ENCODE measurements at places on chromosomes 16 and 17.

DNA sequence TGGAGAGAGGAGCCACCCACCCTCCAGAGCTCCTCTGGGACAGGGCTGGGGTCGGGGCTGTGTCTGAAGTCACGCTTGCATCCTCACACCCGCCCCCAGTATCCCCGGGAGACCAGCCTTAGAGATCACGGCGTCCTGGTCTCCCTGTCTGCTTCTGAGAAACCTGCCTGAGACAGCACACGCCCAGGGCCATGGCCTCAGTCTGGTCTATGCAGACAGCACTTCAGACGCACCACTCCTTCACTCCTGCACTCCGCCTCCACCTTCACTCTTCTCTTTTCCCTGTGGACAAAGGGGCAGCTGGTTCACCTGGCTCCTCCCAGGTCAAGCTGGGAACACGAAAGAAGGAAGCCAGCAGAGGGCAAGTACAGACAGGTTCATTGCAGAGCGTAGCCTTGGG, 248.0 kb upstream of the GSE1 start:
- DNase-seq = no peak

DNA sequence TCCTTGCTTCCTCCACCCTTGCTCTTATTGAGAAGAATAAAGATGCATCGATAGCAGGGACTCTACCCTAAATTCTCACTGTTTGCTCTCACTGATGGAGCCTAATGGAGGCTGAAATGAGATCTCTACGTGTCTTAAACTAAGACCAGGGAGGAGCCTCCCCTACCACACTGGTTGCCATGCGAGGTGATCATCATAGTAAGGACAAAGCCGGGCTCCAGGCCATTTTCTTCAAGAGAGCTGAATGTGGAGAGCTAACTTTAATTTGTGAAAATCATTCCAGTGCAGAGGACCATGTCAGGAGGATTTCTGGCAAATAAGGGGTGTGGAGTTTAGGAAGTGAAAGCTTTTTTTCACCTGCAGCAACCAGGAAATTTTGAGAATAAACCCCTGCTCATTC, 5.6 kb downstream of the CDH11 start:
- no peak for DNase-seq

- DNase-seq = no peak
These were observed 5.3 kb upstream of the NSMCE1 start for GRCh38 chr16:27273670-27274423.

DNA sequence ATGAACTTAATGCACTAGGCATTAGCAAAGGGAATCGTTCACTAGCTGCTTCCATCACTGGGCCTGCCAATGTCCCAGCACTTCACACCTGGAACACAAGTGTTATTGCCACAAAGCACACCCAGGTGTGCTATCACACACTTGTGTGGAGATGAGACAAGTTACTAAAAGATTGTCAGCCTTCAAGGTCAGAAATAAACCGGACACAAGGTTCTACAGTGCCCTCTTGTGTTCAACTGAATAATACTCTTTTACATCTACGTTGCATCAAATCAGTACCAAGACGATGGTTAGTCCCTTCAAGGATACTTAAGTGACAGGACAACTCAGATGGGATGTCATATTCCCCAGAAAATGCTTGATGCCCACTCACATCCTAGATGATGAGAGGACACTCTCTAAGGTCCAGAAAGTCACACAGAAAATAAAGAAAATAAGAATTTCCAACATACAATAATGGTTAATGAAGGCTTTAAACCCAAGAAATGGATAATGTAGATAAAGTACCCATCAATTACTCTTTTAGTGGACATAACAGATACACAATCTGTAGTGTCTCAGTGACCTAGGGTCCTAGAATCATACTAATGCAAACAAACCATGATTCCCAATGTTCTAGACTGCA, 16.4 kb upstream of the GLG1 start:
- DNase-seq = no peak

GRCh38 chr16:85403693-85404092, 209.4 kb upstream of the GSE1 start:
- DNase-seq = no peak

DNA sequence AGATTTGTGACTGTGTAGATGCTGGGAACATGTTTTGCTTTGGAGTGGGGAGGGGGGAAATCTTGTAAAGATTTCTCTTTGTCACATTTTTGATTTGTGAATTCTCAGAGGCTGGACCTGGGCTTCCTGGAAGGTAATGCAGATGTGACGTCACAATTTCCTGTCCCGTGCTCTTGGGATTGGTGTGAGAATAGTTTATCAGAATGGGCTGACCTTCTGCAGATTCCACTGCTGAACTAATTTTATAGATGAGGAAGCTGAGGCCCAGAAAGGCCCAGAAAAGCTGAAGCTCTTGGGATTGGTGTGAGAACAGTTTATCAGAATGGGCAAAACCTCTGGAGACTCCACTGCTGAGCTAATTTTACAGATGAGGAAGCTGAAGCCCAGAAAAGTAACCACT, 34.0 kb downstream of the HS3ST3B1 start:
- DNase-seq = no peak

DNA sequence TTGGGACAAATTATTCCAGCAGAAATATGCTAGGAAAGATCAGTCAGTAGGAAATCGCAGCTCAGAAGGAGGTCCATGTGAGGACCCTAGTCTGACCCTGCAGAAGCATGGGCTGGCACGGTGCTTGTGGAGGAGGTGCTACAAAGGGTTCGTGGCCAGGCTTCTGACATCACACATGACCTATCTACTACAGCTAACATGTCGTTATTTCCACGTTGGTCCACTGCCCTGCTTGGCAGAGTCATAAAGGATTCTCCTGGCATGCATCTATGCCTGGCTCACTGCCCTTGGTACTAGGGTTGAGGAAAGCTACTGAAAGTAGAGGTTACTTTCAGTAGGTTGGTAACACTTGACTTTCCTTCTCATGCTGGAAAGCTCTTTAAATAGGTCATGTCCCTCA, 118.1 kb upstream of the SHISA6 start:
- peak; percentile 34 for DNase-seq

GRCh38 chr17:40314584-40314956, 5.6 kb downstream of the RARA start:
- peak; percentile 76 for DNase-seq

GRCh38 chr17:14303343-14304221, 2.7 kb downstream of the HS3ST3B1 start:
- DNase-seq = no peak

DNA sequence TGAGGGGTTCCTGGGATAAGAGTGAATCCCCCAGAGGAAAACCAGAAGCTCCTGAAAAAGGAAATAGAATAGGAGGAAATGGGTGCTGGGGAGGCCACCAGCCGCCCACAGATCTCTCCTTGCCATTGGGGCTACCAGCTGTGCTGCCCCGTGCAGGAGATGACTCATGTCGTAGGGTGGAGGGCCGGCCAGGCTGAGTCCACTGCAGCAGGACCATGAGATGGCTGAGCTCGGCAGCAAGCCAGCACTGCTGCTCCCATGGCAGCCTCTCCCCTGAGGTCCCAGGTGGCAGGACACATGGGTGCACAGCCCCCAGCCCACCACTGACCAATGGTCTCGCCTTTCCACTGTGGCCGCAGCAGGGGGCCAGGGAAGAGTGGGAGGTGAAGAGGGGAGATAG, 95.5 kb downstream of the GNAO1 start:
- no peak for DNase-seq

DNA sequence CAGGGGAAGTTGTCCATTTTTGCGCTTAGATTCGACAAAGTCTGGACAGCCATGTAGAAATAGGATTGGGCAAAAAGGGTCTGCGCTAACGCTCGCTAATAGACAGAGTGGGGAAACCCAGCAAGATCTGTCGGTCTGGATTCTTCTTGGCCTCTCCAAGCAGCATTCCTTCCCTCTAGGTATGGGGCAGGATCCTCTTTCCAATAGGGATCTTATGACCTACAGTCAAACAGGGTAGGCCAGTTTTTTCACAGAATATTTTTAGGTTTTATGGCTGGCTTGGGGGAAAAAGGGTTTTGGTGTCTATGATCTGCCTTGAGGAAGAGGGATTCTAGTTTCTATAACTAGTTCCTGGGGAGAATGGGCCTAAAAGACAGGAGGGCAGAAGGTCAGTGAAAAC, 26.0 kb upstream of the GPT2 start:
- no peak for DNase-seq

DNA sequence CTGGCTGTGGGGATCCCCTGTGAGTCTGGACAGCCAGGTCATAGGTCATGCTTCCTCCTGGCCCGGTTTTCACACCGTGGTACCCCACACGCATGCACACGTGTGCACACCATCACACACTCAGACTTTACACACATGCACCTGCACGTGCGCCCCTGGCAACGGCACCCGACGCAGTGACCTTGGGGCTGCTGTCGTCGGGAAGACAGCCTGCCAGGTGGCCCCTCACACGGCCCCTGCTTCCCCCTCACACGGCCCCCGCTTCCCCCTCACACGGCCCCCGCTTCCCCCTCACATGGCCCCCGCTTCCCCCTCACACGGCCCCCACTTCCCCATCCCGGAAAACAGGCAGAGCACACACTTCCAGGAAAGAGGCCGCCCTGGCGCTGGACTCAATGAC, 45.1 kb downstream of the CBFA2T3 start:
- DNase-seq = no peak

DNA sequence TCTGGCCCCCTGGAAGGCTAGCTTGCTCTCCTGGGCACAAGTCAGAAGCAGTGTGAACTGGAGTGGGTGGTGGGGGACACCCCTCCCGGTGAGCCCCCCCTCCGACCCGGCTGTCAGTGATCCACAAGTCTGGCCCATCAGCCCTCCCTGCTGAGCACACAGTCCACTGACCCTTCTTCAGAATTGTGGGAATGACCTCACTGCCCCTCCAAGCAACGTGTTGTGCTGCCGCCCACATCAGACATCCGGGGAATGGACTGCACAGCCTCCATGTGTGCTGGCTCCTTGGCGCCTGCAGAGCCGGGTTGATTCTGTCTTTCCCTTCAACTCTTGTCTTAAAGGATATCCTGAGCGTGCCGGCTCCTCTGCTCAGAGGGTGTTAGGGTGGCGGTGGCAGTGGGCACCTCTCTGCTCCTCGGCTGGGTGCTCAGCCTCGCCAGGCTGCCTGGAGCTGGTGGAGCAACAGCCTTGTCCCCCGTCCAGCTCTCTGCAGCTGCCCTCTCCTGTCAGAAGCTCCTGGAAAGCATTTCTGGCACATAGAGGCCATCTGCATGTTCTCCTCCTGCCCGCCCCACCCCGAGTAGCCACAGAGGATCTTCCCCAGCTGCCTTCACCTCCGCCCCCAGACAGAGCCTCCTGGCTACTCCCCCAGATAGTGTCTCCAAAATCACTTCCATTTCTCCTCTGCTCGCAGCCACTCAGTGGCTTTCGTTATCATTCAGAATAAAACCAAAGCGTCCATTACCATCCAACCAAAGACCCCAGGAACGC, 19.8 kb downstream of the NPTX1 start:
- peak; percentile 83 for DNase-seq

DNA sequence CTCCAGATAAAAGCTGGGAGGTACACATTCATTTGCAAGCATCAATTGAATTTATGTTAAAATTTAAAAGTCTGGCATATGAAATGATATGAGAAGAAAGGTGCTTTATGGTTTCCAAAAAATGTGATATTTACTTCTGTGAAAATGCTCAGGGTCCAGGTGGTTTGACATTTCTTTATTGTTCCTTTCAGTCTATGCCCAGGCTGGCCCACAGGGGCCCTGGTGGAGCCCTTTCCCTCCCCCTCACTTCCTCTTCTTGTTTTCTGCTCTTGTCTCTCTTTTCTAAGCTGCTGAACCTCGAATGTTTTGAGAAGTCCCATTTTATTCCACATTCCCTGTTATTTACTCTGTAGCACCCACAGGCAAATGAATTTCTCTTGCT, 127.8 kb downstream of the HS3ST3B1 start:
- no peak for DNase-seq

DNA sequence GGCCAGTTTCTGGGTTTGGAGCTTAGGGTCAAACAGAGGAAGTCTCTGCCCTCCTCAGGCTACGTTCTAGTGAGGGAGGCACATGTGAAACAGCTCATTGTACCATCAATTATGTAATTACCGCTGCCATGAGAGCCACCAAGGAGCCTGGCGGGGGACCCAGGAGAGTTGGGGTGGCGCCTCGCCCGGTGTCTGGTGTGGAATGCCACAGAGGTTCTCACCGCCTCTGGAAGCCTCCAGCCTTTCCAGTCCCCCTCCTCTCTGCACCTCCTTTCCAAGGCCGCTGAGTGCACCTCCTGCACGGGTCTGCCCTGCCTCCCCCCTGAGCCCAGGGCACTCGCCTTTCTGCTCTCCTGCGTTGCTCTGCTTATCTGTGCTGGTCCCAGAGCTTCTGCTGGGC, 51.4 kb downstream of the SREBF1 start:
- no peak for DNase-seq

DNA sequence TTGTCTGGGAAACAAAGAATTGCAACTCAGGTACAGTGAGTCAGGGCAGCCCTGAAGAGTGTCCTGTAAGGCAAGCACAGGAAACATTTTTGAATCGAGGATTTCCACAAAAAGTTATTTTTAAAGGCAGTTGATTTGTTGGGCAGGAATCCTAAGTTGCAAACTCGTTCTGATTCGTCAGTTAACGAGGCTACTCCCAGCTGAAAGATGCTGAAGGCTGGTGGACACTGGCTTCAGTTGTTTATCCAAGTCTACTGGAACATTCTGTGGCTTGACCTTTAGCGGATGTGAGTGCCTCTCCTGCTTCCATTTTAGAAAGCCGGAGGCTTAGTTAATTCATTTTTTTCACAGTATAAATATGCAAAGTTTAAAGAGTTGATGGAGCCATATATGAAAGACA, 84.2 kb downstream of the KCNJ12 start:
- no peak for DNase-seq

GRCh38 chr16:55566432-55567175, at the start of gene CAPNS2:
Gene CAPNS2, plus strand, starts transcription at chr16:55566684. Its CDS starts 73 bp downstream, at chr16:55566757.
- DNase-seq = no peak

DNA sequence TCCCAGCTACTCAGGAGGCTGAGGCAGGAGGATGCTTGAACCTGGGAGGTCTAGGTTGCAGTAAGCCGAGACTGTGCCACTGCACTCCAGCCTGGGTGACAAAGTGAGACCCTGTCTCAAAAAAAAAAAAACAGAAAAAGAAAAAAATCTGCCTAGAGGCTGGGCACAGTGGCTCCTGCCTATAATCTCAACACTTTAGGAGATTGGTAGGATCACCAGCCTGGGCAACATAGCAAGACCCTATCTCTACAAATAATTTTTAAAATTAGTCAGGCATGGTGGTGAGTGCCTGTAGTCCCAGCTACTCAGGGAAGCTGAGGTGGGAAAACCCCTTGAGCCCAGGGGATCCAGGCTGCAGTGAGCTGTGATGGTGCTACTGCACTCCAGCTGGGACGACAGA, 17.7 kb downstream of the CUEDC1 start:
- DNase-seq = no peak

DNA sequence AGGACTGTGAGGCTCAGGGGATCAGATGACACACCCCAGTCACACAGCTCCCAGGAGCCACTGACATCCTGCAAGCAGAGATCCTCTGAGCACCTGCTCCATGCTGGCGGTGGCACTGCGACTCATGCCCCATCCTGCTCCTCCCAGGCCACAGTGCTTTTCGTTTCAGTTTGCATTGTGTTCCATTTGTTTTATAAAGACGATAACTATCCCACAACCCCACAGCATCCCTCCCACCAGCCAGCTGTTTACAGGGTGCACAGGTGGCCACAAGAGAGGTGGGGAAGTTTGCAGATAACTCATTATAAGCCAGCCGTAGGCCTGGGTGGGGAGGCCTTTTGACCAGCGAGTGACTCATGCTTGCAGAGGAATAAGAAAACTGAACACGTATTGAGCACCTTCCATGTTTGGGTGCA, 28.2 kb downstream of the BCO1 start:
- no peak for DNase-seq

- peak; percentile 86 for DNase-seq
These were observed 1.5 kb downstream of the MXRA7 start for GRCh38 chr17:76709077-76709950.

GRCh38 chr17:48541036-48541576, 3.8 kb downstream of the HOXB2 start:
- DNase-seq = no peak

- DNase-seq = no peak
These were observed 80.0 kb downstream of the CCDC182 start for GRCh38 chr17:57665128-57665527.
